AG04450 (cell line): ENCODE measurements at places on chromosomes 13 and 19.

DNA sequence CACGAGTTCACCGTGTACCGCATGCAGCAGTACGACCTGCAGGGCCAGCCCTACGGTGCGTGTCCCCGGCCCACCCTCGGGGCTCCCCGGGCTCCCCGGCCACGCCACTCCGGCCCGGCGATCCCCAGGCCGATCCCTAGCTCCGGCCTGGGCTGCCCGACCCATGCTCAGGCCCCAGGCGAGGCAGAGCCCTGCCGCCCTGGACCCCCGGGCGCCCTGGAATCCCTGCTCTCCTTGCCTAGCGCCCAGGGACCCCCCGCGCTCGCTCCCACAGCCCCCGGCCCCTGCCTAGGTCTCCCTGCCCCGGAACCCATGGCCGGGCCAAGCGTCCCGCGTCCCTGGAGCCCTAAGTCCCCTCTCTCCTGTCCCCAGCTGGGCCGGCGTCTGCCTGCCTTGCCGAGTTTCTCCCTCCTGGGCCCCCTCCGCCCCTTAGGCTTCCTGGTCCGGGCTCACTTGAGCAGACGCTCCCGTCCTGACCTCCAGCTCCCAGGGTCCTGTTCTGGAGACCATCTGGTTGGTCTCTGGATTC is 494 bp downstream of the NCLN start:
- no peak for DNase-seq

- DNase-seq: no peak
These were observed 193.3 kb downstream of the KATNAL1 start for GRCh38 chr13:30113983-30114570.

GRCh38 chr19:32222556-32222955 is 122.9 kb upstream of the ZNF507 start:
- DNase-seq: no peak

DNA sequence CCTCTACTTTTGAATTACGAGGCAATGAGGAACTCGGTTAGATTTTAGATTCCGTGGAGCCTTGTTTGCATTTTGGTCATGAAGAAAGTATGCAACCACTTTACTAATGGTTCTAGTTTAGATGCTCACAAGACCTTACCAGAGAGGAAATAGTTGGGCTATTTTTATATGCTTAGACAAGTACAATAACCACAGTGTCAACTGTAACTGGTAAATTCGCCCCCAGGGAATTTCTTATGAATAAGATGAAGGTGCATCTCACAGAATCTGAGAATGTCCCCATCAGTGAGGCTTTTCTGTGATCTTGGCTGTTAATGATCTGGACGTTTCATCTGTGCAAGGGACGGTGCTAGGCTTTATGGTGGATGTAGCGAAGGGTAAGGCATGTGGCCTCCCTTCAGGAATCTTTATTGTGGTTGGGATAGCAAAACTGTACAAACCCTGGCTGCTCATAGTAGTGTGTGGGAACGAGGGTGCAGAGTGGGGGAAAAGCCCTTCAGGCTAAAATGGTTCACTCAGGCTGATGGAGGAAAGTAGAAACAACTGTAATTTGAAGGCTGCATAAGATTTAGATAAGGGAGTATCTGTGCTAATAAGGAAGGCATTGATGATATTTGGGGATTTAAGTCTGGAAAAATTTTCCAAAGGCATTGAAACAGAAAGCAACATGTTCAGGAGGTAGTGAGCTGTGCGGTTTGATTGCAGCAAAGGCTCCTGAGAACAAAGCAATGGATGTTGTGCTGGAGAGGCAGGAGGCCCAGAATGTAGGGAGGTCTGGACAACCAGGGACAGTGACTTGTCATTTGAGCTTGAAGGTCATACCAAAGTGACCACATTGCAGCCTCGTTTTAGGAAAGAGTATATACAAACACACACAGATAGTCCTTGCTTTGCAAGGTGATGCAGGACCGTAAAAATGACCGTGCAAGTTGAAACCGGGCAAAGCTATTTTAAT is 28.4 kb downstream of the UBAC2 start:
- DNase-seq: peak; percentile 49

GRCh38 chr19:3849092-3849491 is 19.7 kb downstream of the ZFR2 start:
- DNase-seq: no peak

GRCh38 chr13:86608701-86609100 is 809.5 kb upstream of the SLITRK6 start:
- DNase-seq: no peak

- no peak for DNase-seq
These were observed 24.2 kb downstream of the GAS6 start for GRCh38 chr13:113839536-113840204.

GRCh38 chr13:96994017-96994857 is at the start of gene OXGR1:
Gene OXGR1, minus strand, starts transcription at chr13:96994476. Its CDS starts 6,717 bp downstream, at chr13:96987759.
- no peak for DNase-seq

GRCh38 chr13:68851026-68851425 is 1256.6 kb upstream of the ATXN8OS start:
- DNase-seq: no peak

DNA sequence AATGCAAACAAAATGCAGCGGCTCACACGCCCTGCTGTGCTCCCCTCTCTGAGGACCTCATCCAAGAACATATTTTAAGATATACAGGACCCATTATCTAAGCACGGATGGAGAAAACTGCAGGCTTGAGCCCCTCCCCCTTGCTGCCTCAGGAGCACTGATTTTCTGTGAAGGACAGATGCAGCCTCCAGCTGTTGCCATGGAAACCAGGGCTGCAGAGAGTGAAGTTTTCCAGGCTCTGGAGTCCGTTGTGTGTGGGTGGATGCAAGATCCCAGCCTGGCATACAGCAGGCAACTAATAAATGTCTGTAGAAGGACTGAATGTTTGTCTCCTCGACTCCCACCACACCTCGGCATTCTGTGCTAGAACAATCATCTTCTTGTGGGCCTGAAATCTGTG is 105.6 kb upstream of the PEG3 start:
- no peak for DNase-seq

DNA sequence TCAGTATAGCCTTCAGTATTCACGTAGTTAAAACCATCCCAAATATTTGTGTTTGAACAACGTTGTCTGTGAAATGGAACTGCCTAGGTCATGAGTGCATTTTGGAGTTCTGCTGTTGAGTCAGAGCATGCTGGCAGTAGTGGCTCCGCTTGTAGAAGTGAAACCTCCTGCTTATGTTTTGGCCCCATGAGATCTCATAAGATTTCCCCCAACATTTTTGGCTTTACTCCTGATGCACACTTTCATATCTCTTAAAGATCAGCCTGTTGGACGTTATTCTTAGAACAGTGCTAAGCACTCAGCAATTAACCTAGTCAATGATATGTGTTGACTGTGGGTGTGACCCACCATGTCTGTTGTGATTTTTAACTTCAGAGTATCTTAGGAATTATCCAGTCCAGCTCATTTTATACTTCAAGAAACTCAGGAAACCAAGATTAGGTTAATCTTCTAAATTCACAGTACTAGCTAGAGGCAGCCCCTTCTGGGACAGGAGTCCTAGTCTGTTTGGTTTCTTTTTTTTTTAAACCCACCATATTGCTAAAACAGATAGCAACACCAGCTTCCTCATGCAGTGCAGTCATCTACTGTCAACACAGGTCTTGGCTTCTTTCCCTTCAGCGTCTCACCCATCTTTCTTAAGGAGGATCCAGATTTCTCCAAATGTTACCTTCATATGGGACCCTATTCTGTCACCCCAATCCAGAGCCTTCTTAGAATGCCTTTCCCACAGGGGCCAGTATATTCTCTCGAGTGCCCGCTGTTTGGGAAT is 26.2 kb downstream of the RAP2A start:
- DNase-seq: no peak

DNA sequence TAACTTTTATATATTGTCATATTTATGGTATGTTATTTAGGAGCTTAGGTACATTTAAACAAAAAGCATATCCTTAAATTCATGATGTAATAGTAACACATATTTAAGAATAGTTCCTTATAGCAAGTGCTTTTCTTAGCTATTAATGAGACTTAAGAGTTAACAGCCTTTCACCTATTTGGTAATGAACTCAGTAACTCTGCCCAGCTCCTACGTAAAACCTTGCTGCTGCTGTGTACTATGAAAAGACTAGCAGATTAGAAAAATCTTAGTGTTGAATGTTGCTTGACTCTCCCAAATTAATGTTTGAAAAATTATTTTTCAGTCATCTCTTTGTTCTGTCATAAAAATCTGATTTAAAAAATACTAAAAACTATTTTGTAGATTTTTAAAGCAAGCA is 6.9 kb downstream of the GPR180 start:
- DNase-seq: no peak

DNA sequence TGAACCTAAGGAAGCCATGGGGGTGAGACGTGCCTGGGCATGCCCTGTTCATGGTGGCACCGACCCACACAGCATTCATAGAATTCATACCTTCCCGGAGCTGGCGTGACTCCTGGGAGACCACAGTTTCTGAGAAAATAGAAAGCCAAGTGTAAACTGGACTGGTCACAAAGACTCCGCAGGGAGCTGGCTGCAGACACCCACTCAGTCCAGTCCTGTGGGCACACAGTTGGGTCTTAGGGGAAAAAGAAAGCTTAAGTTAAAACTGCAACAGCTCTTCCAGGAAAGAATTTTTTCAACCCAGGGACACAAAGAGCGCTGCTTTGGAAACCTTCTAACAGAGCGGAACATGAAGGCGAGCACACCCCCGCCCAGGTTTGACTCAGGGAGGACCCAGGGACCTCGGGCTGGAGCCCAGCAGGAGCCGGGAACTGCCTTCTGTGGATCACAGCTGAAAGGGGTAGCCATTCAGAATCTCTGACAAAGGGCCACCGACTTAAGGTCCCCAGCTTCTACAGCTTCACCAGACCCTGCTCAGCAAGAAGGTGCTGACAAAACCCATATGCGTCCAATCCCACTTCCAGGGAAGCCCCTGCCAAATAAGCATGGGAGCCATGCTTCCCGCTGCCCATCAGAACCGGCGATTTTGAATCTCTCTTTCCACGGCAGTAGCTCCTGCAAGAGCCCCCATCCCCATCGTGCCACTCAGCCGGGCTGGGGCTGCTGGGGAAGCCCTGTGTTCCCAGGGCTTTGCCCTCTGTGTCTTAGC is 183.7 kb downstream of the COL4A1 start:
- DNase-seq: no peak

GRCh38 chr13:51495316-51495715 is 42.5 kb upstream of the INTS6 start:
- DNase-seq: no peak

DNA sequence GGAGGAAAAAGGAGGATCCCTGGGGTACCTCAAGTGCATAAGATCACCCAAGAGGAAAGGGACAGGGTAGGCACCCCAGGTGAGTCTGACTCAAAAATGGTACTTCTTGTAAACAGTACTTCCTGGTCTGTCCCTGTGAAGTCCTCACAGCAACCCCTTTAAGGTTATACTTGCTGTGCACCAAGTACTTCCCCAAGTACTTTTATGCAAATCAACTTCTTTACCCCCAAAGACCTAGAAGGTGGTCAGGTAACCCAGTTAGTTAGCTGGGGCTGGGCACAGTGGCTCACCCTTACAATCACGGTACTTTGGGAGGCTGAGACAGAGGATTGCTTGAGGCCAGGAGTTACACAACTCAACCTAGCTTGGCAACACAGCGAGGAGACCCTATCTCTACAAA is 2.5 kb downstream of the CALR start:
- no peak for DNase-seq

- DNase-seq: no peak
These were observed 39.5 kb upstream of the CNMD start for GRCh38 chr13:52779103-52779502.

DNA sequence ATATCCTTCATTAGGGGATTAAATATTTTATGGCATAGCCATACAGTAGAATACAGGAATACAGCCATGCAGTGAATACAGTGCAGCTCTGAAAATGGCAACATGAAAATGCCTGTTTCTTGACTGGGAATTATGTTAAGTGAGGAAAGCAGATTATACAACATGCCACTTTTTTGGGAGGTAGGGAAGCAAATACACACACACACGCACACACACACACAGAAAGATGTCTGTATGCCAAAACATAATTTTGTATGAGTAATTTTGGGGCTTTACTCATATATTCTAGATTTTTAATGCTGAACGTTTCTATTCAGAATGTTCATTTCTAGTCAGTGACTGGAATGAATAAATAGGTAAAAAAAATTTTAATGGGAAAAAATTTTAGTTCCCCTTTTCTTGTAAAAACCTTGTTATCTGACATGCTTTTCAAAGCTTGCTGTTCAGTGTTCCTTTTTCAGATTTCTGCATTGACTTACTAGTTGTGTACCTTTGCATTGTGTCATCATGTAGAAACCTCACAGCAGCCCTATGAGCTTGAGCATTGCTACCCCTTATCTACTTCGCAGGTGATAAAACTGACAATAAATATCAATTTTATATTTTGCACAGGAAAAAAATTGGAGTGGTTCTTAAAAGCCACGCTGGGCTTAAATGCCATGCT is 7.8 kb downstream of the GPR183 start:
- no peak for DNase-seq

- DNase-seq: no peak
These were observed 110.8 kb downstream of the TEX29 start for GRCh38 chr13:111431206-111431605.

DNA sequence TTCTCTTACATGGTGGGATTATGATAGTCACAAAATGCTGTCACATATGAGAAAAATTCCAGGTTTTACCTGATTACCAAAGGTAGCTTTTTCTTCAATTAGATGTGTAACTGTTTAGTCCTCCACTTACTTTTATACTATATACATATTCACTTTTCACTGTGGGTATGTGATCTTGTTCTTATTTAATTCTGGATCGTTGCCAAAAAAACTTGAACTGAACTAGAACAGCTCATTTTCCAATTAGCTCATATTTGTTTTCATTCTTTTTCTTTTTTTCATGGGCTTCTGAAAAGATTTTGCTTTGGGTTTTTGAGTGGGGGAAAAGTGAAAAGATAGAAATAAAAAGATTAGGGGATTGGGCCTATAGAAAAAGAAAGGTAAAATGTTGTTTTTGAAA is 291.9 kb downstream of the NDFIP2 start:
- no peak for DNase-seq

GRCh38 chr13:42650506-42650905 is 76.6 kb downstream of the TNFSF11 start:
- no peak for DNase-seq

DNA sequence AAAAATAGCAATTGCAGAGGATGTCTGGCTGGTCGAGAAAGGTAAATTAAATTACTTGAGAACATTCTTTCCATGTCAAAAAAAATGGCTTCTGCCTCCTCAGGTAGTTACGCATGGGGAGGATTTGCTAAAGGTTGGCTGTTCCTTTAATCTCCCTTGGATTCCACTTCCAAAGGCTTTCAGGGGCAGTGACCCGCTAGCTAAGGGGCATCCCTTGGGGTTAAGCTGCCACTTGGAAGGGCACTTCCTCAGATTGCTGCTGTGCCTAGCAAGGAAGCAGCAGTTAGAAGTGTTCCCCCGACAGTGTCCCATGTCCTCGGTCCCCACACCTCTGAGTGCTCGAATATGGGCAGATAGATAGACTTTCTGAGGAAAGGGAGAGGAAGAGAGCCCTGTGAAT is 108.5 kb downstream of the RGCC start:
- DNase-seq: no peak
